ENCODE measurements at places on chromosomes 12 and 14.

- no peak for DNase-seq
Observed at GRCh38 chr14:95360828-95361227, 41.1 kb upstream of the CLMN start.

GRCh38 chr12:127284870-127285431 is 982.0 kb upstream of the TMEM132C start:
- DNase-seq, result peak; percentile 99

DNA sequence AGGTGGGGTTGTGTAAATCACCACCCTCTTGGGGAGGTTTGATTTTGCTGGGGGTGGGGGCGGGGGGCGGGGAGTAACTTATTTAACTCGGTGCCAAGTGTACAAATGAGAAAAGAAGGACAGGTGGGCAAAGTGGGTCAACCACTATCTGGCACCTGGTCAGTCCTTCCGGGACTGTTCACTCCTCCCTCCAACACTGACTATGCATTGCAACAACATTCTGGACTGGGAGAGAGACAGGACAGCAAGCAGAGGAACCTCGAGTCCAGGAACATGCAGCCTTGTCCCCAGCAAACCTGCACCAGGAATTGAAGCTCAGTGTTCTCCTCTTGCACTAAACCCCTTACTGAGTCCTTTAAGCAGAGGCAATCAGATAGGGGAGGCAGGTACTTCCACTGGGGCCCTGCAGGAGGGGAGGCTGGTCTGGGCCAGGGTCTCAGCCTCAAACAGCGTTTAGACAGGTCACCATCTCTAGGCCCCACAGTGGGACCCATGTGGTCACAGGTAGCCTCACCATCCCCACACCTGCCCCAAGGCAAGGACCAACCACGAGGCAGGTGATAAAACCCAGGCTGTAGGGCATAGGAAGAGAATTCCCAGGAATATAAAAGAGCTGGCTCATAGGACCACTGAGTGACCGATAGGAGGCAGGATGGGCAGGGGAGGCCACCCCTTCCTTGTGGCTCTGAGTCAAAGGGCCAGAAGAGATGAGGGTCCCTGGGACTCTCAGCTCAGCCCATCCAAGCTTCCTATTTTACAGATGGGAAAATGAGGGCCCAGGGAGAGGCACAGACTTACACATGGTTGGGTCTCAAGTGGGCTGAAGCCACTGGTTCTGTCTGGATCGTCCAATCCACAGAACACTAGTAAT is 9.8 kb downstream of the CCDC85C start:
- DNase-seq, result no peak

- DNase-seq, result no peak
Observed at GRCh38 chr14:28770630-28771029, 4.0 kb downstream of the FOXG1 start.

DNA sequence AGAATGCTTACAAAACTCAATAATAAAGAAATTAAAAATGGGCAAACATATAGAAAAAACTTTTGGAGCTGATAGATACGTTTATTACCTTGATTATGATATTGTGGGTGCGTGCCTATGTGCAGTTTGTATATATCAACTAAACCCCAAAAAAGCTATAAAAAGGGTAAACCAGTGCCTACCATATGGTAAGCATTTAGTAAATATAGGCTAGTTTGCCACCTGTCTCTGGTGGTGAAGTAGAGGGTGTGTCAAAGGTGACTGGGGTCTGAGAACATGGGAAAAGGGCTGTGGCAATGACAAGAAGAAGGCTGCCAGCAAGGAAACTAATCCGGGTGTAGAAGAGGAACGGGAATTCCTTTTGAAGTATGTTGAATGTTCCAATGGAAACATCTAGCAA is 18.3 kb downstream of the GALNT8 start:
- no peak for DNase-seq

DNA sequence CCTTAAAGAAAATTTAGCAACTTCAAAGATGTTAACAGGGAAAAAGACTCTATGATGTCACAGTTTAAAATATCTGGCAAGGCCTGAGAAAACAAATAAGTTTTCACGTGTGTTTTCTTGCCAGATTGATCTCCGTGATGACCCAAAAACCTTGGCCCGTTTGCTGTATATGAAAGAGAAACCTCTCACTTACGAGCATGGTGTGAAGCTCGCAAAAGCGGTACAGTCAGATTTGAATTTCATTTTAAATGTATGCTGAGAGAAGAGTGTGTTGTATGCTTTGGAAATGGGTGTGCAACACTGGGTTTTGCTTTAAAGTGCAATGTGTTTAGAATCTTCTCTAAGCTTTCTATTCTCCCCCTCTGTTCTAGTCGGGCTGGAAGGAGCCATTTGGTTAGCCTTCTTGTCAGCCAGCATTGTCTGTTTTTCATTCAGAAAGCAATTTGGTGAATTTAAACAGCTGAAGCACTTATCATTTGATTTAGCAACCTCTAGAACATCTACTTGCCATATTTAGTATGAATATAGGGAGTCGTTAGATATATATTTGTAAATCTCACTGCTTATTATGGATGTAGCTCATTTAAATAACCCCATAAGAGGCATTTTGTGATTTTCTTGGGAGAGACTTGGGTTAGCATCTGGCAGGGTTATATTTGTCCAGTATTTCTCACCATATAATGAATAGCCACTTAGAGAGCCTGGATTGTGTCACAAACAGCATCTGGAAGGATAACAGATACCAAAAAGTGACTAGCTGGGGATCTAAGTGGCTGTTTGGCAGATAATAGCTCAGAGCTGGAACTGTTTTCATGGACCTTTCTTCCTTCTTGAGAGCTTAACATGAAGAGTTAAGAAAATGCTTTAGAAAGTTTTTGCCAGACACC is 35.5 kb downstream of the GPHB5 start:
- DNase-seq, result no peak

- DNase-seq, result no peak
Observed at GRCh38 chr14:75342762-75343599, 64.4 kb downstream of the FOS start.

Data from skeletal muscle cell (primary cell).